ENCODE measurements at places on chromosomes 7 and 10.

DNA sequence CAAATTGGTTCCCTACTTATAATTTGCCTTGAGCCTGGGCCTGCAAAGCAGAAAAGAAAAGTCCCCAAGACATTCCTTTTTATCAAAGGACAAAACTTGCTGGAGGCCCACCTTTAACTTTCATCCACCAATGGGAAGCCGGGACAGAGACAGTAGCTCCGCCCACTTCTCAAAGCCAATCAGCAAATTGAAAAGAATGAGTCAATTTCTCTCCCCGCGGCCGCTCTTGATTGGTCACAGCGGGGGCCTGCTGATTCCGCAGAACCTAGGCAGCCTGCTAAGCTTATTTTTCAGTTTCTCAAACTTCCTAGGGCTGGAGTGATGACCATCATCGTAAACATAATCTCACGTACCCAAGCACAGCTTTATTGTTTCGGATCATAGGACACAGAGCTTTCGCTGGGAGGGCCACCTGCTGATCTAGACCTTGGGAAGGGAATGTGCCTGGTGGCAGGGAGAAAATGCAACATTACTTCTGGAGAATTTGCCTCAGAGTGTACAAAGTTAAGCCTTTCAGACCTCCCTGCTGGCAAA, at the start of gene SLC13A4:
Gene SLC13A4, minus strand, starts transcription at position 51 of the 534 bp plus-strand sequence. CDS start 690 bp downstream, outside the sequence.
- DNase-seq = no peak

GRCh38 chr7:68684996-68685395, 913.3 kb upstream of the AUTS2 start:
- DNase-seq = no peak

DNA sequence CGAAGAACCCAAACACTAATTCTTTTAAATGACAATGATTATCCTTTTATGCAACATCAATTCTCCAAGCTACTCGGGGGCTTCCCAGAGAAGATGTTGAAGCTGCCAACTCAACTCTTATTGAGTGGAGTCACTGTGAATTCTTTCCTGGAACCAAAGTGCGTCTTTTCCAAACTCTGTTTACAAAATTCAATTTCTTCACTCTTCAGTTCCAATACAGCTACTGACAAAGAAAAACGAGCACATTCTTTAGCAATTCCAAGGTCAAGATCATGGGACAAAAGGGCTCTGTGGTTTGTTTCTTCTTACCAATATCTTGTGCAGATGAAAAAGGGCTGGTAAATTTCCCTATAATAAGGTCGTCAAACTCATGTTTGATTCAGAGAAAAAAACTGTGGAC, 74.2 kb downstream of the FAS start:
- no peak for DNase-seq

DNA sequence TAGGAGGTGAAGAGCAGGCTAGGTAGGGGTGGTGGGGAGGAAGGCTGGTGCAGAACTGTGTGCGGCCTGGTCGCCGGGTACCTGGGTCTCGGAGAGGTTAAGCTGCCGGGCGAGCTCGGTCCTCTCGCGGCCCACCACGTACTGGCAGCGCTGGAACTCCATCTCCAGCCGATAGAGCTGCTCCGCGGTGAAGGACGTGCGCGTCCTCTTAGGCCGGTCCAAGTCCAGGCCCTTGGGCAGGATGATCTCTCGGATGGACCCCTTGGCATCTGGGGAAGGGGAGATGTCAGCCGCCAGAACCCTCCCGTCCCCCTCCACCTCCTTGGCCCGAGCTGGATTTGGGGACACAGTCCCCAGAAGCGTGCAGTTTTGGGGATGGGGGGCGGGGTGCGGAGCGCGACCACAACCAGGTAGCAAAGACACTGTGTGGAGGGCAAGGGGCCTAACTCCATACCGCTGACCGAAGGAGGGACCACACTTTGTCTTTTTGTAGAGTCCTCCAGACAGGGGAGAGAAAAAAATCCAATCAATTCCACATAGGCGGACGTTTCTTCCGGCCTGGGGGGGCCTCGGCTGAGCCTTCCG, 1.6 kb downstream of the VAX1 start:
- DNase-seq = no peak

- DNase-seq = no peak
Observed at GRCh38 chr7:9507290-9507689, 1073.9 kb downstream of the NXPH1 start.

DNA sequence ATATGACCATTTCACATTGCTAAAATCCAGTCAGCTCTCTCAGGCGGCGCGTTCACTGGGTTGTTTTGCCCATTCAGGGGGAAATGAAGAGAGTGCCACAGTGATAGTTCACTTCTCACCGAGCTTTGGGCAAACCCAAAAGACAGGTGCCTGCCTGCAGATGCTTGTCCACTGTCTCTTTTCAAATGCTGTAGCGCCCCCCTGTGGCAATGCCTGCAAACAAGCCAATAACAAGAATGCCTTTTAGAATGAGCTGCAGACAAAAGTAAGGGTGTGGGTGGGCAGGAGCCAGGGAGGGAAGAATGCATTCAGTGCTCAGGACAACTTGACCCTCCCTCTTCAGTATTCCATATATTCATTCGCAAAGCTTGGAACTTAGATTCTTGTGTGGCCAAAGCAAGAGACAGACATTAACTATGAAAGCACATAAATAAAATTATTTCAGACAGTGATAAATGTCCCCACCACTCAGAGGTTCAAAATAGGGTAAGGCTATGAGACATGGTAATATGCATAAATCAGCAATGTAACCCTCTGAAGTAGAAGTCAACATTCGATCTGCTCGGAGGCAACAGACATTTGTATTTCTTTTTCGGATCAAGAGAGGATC, 86.9 kb downstream of the JAZF1 start:
- peak; percentile 35 for DNase-seq

GRCh38 chr10:88618496-88618895, 31.9 kb downstream of the LIPJ start:
- DNase-seq = no peak

DNA sequence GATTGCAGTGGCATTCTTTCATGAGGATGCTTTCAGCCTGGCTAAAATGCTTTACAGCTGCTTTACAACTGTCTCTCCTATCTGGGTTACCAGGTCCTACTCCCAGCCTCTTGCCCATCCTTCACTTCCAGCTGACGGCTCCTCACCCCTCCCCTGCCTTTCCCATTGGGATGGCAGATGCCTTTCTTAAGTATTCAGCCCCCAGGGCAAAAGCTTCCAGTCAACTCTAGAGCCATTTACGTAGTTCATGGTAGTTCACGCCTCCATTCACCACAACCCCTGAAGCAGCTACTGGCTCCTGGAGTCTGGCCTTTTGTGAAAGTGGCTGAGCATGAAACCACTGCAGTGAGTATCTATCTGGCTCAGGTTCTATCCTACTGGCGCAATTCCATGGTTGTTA, 17.2 kb upstream of the BMPER start:
- no peak for DNase-seq

- DNase-seq = no peak
Observed at GRCh38 chr7:101778026-101778580, 39.3 kb upstream of the CUX1 start.

- no peak for DNase-seq
Observed at GRCh38 chr7:17588730-17589129, 290.3 kb downstream of the AHR start.

DNA sequence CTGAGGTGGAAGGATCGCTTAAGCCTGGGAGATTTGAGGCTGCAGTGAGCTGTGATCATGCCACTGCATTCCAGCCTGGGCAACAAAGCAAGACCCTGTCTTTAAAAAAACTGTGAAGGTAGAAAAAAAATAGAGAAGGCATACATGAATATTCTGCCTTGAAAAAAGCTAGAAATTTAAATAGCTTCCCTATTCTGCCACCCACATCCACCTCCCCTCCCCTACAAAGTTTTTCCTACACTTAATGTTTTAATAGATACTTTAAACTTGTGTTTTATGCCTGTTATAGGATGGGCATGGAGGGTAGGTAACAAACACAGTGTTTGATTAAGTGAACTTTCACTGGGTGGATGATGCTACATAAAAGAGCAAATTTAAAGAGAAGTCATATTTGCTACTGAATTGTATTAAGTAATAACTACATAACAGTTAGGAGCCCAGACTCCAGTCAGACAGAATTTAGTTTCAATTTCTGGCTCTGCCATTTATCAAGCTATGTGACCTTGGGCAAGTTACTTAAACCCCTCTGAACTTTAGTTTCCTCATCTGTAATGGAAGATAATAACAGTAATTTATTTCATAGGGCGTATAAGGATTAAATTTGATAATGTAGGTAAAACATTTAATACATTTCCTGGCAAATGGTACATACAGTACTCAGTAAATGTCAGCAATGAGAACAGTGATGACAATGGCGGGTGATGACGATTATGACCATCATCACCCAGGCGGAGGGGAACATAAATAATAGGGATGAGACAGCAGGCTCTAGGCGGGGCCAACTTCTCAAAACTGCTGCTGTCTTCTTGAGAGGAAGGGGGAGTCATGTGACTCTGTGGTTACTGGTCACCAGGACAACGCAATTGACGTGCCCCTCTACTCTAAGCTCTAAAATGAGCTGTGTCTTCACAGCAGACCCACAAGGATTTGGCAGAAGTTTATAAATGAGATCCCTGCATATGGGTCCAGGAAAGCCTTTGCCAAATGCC, 15.8 kb downstream of the DNMBP start:
- peak; percentile 84 for DNase-seq

- DNase-seq = no peak
Observed at GRCh38 chr7:1566687-1567048, 3.2 kb downstream of the PSMG3 start.

DNA sequence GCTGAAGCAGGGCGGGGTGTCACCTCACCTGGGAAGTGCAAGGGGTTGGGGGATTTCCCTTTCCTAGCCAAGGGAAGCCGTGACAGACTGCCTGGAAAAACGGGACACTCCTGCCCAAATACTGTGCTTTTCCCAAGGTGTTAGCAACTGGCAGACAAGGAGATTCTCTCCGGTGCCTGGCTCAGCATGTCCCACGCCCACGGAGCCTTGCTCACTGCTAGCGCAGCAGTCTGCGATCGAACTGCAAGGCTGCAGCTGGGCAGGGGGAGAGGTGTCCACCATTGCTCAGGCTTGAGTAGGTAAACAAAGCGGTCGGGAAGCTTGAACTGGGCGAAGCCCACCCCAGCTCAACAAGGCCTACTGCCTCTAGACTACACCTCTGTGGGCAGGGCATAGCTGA, 80.9 kb upstream of the DNAJB12 start:
- no peak for DNase-seq

GRCh38 chr10:7788639-7789286, 786 bp downstream of the ATP5F1C start:
- DNase-seq = peak; percentile 25

DNA sequence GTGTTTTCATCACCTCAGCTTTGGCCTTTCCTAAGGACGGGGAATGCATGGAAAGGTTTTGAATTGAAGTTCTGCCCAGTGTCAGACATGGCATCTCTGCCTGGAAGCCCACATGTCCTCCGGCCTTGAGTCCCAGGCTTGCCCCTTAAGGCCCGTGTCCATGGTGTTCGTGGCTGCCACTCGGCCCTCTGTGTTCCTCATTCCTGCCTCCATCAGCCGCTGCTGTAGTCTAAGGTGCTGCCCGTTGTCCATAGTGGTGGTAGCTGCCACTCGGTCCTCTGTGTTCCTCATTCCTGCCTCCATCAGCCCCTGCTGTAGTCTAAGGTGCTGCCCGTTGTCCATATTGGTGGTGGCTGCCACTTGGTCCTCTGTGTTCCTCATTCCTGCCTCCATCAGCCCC, 180.7 kb upstream of the SHH start:
- no peak for DNase-seq
